ENCODE measurements at places on chromosomes 4 and X.

- no peak for DNase-seq
Observed at GRCh38 chr4:152724494-152724893, 44.7 kb upstream of the TMEM154 start.

DNA sequence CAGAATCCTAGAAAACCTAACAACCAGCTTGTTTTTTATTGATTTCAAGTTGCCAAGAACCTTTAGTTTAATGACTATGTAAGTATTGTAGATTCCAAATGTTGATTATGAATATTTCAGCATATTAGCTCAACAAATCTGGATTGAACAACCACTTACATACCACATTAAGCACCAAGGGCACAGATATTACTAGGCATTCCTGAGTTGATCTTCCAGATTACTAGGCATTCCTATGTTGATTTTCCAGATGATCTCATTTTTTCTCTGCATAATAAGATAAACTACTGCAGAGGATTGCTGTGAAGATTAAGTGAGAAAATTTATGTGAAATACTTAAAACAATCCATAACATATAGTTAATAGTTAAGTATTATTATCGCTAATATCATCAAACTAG, 17.4 kb upstream of the DCAF8L1 start:
- no peak for DNase-seq

DNA sequence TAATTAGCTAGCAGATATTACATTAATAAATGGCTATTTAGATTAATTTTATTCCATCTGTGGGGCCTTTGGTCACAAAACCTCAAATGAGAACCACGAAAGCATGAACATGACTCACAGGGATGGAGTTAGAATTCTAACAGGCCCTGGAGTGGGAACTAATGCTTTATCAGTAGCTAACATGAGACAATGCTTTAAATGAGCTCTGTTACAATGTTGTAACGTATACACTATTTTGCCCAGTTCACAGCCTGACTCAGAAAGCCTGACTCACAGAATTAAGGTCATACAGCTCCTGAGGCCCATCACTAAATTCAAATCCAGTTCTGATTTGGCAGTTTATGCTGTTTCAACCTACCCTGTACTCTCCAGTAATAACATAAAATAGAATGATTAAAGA, 23.2 kb downstream of the VEGFC start:
- DNase-seq = no peak

DNA sequence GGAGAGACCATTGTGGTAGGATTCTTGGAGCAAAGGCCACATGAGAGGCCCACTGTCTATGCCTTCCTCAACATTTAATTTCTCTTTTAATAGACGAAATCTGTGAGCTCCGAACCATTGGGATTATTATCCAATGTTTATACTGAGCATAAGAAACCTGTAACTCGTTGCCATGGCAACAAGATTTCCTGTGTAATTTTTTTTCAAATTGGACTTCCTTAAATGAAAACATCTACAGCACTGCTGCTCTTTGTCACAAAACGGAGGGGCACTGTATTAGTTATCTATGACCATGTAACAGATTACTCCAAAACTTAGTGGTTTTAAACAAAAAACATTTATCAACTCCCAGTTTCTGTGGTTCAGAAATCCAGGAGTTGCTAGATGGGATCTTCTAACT, 38.7 kb downstream of the PPP1R2C start:
- no peak for DNase-seq

DNA sequence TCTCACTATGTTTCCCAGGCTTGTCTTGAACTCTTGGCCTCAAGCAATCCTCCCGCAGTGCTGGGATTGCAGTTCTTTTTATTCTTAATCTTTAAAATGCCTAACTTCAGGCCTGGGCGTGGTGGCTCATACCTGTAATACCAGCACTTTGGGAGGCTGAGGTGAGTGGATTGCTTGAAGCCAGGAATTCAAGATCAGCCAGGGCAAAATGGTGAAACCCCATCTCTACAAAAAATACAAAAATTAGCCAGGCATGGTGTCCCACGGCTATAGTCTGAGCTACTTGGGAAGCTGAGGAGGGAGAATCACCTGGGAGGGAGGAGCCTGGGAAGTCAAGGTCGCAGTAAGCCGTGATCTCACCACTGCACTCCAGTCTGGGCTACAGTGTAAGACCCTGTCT, 45.9 kb downstream of the PLS3 start:
- DNase-seq = no peak

- no peak for DNase-seq
Observed at GRCh38 chr4:1345903-1346780, 866 bp upstream of the UVSSA start.

GRCh38 chr4:157957905-157958304, 214.9 kb downstream of the GASK1B start:
- no peak for DNase-seq

DNA sequence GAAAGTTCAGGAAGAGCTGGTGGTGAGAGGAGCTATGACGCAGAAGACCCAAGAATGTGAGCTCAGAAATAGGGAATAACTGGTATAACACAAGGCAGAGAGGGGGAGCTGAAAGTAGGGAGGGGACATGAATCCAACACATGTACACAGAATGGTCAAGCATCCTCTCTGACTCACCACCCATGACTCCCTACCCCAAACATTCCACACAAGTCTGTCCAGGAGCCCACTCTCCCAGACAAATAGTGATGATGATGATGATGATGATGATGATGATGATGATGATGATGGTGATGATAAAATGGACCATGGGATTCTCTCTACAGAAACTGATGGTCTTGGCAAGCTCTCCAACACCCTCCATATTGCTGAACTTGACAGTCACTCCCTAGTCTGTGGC, 46.4 kb downstream of the NAT8L start:
- DNase-seq = no peak
